ENCODE measurements at places on chromosomes 1 and 21.

DNA sequence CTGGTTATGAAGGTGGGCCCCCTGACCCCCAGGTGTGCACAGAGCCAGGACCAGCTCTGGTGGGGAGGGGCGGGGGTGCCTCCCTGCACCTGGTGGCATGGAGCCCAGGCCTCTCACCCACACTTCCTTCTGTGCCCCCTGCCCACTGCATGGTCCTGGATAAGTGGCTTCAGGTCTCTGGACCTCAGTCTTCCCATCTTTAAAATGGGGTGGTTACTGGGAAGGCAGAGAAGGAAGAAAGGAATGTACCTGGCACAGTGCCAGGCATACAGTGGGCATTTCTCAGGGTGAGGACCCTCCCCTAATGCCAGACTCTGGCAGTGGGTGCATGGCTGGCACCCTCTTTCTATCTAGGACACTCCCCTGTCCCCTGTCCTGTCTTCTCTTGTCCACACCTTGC is 7.5 kb downstream of the CLCNKA start:
- DNase-seq = no peak

DNA sequence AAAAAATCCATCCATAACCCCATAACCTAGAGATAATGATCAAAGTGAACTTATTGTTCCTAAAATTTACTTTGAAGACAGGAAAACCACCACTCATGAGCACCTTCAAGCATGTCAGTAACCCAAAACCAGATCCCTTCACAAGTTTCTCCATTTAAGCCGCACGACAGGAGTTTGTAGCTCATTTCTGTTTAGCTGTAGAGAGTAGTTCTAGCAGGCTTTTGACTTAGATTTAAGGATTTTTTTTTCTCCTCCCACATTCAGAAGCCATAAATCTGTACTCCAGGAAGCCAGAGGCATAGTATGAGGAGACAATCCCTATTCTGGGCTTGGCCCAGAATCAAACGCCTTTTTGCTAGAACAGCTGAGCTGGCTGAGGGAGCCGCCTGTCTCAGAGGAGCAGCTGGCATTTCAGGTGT is 25.6 kb downstream of the TOMM20 start:
- no peak for DNase-seq

- DNase-seq = no peak
Measured at GRCh38 chr1:214466403-214467077, 84.9 kb downstream of the PTPN14 start.

GRCh38 chr1:26122988-26123973 is 11.7 kb downstream of the PDIK1L start:
- DNase-seq = no peak

DNA sequence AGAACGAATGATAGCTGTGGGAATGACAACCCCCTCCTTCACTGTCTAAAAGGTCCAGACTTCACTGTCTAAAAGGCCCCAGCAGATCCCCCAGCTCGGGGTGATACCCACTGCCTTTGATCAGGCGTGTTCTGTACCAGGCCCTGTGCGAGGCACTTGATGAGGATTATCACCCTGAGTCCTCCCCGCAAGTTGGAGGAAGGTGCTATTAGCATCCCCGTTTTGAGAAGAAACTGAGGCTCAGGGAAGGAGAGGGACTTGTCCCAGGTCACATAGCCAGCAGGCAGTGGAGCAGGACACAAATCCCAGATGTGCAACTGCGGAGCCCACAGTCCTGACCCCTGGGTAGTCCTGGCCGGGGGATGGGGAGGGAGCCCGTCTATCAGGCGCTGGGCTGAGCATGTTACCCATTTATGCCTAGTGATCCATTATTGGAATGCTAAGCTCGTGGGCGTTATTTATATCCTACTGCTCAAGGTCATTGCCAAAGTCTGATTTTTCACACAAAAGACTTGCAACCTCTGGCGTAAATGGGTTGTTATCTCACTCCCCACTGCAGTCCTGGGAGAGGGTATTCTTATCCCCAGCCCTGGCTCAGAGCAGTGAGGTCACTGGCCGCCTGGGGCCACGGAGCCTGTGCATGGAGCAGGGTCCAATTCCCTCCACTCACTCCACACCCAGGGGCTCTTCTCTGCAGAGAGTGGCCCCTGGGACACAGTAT is 722.2 kb downstream of the MATN1 start:
- no peak for DNase-seq

GRCh38 chr1:239427712-239428111 is 41.3 kb downstream of the CHRM3 start:
- DNase-seq = no peak

DNA sequence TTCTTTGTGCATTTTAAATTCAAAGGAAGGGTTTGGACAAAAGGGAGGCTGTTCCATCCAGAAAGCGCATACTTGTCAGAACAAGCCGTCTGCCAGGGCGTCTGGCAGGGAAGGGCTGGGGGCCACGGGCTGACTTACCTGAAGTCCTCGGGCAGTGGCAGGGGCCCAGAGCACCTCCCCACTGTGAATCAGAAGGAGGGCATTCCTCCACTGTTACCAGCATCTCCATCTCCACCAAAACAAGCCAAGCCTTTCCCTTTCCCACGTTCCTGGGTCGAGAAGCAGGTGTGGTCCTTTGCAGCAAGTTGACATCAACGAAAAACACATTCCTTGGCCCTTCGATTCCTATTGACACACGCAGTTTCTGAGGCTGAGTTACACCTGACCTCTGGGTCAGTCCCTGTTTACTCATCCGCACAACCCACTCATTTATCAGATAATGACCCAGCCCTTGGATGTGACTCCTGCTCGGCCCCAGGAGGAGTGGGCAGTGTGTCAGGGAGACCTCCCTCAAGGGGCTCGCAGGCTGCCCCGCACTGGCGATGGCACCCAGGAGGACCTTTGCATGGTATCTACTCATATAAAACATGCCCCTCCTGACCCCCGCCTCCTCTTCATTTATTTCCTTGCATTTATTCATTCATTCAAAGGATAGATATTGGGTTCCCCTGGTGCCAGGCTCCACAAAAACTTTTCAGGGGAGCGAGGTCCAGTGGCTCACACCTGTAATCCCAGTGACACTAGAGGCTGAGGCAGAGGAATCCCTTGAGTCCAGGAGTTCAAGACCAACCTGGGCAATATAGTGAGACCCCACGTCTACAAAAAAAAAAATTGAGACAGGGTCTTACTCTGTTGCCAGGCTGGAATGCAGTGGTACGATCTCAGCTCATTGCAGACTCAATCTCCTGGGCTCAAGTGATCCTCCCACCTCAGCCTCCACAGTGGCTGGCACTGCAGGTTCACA is 60.2 kb downstream of the TOMM20 start:
- no peak for DNase-seq

DNA sequence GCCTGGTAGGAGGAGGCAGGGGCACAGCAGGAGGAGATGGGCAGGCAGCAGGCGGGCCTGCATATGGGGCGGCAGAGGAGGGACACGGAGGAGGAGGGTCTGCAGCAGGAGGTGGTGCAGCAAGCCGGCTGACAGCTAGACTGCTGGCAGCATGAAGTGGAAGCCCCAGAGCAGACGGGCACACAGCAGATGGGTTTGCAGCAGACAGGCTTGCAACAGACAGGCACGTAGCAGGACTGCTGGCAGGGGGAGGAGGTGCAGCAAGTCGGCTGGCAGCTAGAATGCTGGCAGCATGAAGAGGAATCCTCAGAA is 615 bp downstream of the KRTAP10-5 start:
- DNase-seq = no peak
